Stimulated activated CD4-positive, alpha-beta T cell treated with anti-CD3 and anti-CD28 coated beads, Interleukin-1b, Interleukin-23, amount 100 ng/mL, for 1 hour (primary cell): ENCODE measurements at places on chromosomes 6 and 20.

- DNase-seq: no peak
Observed at GRCh38 chr6:37099442-37099841, 70.5 kb upstream of the PIM1 start.

DNA sequence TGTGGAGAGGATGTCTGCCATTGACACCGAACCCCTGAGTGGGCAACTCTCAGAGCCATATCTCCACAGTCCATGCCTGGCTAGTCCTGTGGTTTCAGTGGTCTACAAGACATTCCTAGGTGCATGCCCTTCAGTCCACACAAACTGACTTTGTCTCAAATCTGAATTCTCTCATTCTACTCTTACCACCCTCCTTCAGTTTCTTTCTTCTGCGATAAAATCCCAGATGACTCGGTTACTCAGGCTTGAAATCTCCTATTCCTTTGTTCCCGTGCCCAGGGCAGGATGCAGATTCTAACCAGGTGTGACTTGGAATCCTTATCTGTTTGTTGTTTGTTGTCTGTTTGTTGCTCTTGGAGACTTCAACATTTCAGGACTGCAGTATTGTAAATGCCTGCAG lies 9.3 kb downstream of the CDS2 start:
- DNase-seq: no peak

DNA sequence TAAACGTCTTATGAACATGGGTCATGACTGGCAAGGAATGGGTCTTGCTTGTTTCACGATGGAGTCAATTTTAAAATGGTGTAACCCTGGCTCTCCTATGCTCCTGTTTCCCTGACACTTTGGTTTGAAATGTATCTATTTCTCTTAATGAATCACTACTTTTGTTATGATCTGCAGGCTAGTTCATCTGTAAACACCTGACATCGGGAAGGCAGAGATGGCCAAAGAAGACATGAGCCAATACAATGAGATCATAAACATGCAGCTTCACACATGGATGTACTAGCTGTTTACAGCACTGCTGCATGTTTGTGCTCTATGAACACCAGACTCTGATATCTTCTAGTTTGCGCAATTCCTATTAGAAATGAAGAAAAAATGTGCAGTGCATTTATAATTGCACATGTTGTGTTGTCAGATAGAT lies 11.0 kb upstream of the RAD21L1 start:
- DNase-seq: no peak

DNA sequence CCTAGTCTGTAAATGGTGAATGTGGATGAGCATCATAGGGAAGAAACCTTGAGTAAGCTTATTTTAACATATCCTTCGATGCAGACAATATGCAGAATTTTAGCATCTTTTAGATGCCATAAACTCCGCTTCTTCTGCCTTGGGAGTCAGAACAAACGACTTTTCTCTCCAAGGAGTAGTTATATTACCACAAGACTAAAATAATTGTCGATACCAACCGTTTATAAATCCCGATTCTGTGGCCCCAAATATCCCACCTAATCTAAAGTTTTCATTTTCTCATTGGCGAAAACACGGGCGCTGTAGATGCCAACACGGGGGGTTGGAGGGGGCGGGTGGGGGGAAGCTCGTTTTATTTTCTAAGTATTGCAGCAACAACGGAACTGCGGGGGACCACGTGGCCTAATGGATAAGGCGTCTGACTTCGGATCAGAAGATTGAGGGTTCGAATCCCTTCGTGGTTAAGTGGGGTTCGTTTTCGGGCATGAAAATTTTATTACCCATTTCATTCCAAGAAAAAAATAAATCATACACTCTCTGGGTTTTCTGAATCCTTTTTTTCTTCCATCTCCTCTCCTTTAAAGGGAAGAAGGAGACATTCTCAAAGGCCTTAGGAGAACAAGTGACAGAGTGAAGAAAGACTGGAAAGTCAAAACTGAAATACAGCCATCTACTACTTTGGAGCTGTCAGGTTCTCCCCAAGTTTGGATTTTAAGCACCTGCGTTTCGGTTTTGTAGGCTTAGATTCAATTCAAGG lies 65.5 kb upstream of the BTN3A2 start:
- no peak for DNase-seq

DNA sequence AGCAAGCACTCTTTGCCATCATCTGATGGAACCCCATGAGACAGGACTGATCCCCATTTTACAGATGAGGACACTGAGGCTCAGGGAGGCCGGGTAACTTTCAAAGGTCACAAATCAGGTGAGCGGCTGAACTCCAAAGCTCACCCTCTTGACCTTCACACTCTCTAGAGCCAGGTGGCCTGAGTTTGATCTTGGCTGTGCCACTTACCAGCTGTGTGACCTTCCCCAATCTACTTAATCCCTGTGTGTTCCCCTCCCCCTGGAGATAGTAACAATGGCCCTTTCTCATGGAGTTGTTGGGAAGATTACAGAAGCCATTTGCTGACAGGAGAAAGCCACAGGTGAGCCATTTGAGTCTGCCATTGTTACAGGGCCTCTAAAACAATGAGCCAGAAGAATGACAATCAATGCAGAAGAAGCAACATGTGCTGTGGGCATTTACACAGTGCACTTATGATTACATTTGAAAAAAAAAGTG lies 34.5 kb downstream of the BMP7 start:
- DNase-seq: no peak

GRCh38 chr6:296151-297122 lies 4.2 kb downstream of the DUSP22 start:
- DNase-seq: no peak
